NT2/D1 (cell line): ENCODE measurements at places on chromosomes 7 and 10.

DNA sequence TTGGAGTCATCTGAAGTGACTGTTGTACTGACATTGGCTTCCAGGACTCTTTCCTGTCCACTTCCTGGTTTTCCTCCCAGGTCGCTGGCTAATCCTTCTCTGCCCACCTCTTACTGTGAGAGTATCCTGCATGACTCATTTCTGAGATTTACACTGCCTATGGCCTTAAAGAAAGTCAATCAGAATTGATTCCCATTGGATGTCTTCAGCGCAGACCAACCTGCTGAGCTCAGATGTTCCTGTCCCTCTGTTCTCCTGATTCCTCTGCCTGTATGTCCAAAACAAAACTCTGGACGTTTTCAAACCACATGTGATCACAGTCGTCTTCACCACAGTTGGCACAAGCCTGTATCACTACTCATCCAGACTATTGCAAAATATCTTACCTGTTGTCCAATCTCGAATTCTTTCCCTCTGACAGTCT is 262.1 kb downstream of the CREB5 start:
- DNase-seq = no peak

DNA sequence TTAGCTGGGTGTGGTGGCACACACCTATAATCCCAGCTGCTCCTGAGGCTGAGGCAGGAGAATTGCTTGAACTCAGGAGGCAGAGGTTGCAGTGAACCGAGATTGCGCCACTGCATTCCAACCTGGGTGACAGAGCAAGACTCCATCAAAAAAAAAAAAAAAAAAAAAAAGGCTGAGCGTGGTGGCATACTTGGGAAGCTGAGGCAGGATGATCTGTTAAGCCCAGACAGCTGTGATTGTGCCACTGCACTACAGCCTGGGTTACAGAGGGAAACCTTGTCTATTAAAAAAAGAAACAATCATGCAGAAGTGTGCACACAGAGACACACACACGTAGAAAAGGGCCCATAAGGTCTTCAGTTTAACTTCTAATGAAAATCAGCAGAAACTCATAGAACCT is 150.6 kb downstream of the TPST1 start:
- DNase-seq = no peak

DNA sequence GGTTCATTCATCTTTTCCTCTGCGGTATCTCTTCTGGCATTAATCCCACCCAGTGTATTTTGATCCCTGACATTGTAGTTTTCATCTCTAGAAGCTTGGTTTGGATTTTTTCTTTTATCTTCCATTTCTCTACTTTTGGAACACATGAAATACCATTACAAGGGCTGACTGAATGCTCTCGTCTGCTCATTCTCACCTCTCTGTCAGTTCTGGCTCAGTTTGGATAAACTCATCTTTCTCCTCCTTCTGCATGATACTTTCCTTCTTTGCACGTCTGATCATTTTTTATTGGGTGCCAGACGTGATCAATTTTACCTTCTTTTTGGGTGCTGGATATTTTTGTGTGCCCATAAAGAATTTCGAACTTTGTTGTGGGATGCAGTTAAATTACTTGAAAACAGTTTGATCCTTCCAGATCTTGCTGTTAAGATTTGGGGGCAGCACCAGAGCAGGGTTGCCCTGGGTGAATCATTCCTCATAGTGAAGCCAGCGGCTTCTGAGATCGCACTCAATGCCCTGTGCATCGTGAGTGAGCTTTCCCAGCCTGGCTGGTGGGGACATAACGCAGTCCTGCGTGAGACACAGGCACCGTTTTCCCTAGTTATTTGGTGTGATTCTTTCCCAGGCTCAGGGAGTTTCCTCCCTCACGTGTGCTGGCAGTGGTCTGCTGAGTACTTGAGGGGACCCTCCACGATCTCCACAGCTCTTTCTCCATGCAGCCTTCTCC is 53.8 kb downstream of the LHPP start:
- no peak for DNase-seq

- DNase-seq = no peak
Observed at GRCh38 chr10:4316161-4316810, 509.7 kb upstream of the AKR1E2 start.

DNA sequence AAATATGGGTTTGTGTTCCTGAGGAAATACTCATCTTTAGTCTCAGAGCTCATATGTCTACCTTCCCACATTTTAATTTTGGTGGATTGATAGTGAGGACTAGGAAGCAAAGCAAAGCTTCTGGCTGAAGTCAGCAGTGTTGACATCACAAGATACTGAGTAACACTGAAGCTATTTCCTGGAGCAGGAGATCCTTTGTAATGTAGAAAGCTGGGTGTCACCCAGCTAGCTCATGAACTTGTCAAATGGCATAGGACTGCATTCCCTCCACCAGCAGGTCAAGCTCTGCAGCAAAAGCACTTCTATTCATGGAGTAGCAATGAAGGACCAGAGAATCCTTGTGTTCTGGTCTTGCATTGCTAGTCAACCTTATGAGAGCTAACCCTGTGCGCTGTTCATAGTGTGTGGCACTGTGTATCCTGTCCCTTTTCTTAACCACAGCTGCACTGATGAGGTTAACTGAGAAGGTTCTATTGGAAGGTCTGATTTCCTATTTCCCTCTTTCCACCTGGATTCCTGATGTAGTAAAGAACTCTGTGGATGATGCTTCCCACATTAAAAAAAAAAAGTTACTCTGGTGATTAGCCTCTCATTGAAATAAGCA is 94.8 kb upstream of the ZNF804B start:
- DNase-seq = peak; percentile 85

- no peak for DNase-seq
Observed at GRCh38 chr7:31082447-31082846, 30.3 kb downstream of the ADCYAP1R1 start.

- no peak for DNase-seq
Observed at GRCh38 chr7:26965724-26966123, 101.3 kb upstream of the SKAP2 start.

GRCh38 chr7:141133646-141134045 is 59.8 kb downstream of the TMEM178B start:
- no peak for DNase-seq

GRCh38 chr7:69823151-69823744 is 225.0 kb downstream of the AUTS2 start:
- no peak for DNase-seq

- no peak for DNase-seq
Observed at GRCh38 chr10:94199565-94199964, 163.2 kb downstream of the NOC3L start.

- peak; percentile 27 for DNase-seq
Observed at GRCh38 chr10:16843252-16843870, 26.1 kb upstream of the RSU1 start.

DNA sequence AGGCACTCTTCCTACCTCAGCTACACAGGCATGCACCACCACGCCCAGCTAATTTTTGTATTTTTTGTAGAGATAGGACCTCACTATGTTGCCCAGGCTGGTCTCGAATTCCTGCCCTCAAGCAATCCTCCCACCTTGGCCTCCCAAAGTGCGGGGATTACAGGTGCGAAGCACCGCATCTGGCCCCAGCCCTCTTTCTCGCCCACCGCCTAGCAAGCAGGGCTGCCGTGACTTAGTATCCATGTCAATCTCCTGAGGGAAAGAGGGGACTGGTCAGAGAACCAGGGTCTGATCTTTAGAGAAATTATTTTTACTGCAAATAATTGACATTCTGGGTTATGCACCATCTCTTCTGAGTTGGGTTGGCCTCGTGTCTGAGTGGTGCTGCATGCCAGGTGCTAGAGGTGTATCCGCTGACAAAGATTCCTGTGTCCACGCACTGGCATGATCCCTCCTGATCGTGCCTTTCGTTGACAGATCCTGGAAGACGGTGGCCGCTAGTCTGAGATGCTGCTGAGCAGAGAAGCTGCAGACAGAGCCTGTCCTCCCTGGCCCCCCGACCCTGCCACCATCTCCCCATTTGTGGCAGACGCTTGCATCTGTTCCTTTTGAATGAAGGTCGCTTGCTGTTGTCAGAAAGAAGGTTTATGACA is 22.7 kb downstream of the WIPI2 start:
- DNase-seq = no peak

DNA sequence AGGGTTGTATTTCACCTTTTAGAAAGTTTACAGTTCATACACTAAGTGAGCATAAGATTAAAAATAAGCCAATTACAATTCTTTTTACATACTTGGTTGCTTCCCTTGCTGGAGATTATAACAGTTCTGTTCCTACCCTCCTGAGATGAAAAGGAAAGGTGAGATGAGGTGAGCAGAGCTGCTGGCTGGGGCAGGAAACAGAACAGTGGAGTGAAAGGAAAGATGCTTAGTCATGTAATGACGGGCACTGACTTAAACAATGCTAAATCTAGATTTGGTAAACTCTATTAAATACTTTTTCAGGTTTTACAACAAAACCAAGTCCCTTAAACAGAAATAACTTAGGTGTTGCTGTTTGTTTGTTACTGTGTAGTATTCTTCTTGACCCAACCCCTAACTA is 19.9 kb upstream of the ZEB1 start:
- no peak for DNase-seq

DNA sequence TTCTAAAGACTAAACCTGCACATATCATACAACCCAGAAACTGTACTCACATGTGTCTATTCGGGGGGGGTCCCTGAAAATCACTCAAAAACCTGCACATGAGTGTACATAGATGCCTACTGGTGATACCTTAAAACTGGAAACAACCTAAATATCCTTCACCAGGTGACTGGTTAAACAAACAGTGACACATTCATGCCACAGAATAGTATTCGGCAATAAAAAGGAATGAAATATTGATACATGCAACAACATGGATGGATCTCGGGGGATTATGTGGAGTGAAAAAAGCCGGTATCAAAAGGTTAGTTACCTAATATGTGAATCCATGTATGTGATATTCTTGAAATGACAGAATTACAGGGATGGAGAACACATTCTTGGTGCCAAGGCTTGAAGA is 32.1 kb upstream of the EGFR start:
- no peak for DNase-seq

- no peak for DNase-seq
Observed at GRCh38 chr7:46123756-46124343, 202.8 kb upstream of the IGFBP3 start.

GRCh38 chr7:55140941-55141278 is 122.1 kb downstream of the EGFR start:
- no peak for DNase-seq

DNA sequence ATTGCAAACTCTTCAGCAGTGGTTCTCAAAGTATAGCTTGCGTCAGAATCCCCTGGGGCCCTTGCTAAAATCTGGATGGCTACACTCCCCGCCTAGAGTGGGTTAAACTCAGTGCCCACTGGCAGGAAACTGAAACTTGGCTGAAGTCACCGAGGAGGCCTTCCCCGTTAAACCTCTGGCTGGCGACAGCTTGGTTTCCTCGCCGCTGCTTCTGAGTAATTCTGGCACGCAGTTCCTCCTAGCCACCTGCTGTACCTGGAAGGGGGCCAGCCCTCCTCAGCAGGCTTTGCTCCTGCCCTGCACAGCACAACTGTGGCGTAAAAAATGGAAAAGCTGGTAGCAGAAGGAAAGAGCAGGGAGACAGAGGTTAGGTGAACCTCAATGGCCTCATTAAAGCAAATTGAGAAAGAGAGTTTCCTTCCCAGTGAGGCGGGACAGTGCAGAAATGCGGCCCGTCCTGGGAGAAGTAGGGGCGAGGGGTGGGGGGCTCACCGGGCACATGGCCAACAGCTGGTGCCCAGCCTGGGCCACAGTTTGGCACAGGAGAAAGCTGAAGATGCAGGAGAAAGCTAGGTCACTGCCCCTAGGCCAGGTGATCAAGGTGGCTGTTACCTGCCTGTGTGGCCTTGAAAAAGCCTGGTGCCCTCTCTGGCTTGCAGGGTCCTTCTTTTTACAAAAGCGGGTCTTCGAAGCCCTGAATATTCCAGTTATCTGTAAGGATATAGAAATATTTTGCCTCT is 46.6 kb downstream of the ALOX5 start:
- no peak for DNase-seq

DNA sequence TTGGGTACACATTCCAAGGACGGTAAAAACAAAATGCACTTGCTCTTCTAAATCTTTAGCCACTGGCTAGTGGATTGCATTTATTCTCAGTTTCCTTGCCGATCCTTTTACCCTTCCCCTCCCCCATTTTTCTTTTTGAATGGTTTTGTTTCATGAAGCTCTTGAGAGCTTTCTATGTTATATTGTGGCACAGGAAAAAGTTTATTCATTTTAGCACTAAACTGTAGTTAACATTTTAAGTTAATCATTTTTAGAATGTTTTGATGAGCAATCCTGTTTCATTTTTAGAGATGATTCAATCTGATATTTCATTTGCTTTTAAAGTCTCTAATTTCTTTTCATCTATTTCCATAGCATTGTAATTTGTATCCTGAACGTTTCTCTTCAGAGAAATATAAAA is 24.0 kb downstream of the ZEB1 start:
- DNase-seq = no peak
